ENCODE measurements at places on chromosomes 1 and 21.

- peak; percentile 18 for DNase-seq
These were observed 1.4 kb upstream of the OLFML3 start for GRCh38 chr1:113977906-113978305.

DNA sequence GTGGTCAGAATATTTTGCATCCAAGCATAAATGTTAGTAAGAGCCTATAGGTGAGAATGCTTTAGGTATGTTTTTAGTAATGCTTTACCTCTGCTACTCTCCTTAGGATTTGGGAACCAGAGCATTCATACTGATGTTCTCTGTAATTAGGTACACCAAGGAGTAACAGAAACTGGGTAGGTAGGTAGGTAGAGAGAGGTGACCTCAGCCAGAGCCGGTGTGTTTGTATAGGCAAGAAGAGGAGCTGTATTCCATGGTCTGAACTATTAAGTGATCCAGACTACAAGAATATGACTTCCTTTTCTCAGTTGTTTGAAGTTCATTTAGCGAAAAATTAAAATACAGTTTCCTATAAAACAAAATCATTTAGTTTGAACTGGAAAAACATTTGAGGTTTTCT lies 108.5 kb downstream of the SDCCAG8 start:
- DNase-seq: no peak

- peak; percentile 30 for DNase-seq
These were observed 110.1 kb downstream of the SLC45A1 start for GRCh38 chr1:8427986-8428385.

DNA sequence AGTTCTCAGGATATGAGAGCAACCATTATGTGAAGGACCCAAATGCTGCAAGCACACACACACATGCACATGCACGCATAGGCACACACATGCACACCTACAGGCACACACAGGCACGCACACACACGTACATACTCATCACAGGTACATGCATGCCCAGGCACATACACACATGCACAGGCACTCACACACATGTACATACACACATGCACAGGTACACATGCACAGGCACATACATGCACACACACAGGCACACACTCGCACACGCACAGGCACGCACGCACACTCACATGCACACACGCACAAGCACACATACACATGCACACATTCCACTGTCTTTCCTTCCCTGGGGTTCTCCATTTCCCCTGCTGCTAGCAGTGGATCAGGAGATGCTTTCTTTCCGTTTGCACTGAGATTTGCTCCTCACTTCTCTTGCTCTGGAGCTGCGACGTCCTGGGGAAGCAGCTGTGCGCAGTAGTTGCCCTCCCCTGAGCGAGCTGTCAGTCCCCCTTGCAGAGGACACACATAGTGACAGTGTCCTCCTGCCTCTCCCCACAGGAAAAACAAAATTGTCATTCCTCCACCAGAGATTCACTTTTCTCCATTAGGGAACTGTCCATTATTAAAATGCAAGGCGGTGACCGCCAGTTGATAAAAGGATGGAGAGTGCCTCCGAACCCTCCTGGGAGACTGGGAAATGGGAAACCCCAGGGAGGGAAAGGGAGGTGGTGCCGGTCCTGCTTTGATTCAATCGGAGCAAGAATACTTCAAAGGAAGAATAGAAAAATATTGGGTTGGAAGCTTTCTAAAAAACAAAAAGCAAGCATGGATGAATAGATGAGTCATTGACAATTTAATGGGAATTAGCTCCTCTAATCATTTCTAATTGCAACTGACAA lies 69.5 kb downstream of the WDR4 start:
- no peak for DNase-seq

GRCh38 chr1:186626356-186626932 lies 53.8 kb downstream of the PTGS2 start:
- no peak for DNase-seq

Data from NB4 (cell line).